ENCODE measurements at places on chromosomes 5 and 9.
A peak's percentile ranks its signal among the peaks of the same experiment; 100 is the strongest.

DNA sequence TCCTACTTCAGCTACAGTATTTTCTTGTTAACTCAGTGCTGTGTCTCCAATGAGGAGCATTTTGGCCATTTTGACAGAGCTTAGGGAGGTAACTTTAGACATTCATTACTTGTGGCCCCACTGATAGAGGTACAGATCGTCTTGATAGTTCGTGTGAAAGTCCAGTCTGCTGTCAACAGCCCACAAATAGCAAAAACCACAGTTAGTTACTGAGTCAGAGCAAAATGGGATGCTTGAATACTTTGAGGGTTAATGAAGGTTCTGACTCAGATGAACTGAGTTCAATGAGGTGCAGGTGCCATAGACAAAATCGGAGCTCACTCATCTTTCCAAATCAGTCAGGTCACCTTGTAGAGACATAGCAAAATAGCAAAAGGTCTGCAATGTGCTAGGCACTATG, 163.1 kb upstream of the TLE4 start:
- DNase-seq = peak; percentile 40

GRCh38 chr5:177231479-177232250, 71.9 kb downstream of the RAB24 start:
- DNase-seq = no peak

- DNase-seq = no peak
These were observed 32.4 kb upstream of the C5orf24 start for GRCh38 chr5:134813407-134813806.

- no peak for DNase-seq
These were observed 13.8 kb downstream of the CNTRL start for GRCh38 chr9:121088576-121088975.

GRCh38 chr5:90279091-90279490, 130.5 kb downstream of the CETN3 start:
- DNase-seq = no peak

GRCh38 chr9:133979273-133979920, 12.7 kb downstream of the VAV2 start:
- DNase-seq = peak; percentile 77

- DNase-seq = no peak
These were observed 543.1 kb downstream of the TLE1 start for GRCh38 chr9:81146241-81146640.

DNA sequence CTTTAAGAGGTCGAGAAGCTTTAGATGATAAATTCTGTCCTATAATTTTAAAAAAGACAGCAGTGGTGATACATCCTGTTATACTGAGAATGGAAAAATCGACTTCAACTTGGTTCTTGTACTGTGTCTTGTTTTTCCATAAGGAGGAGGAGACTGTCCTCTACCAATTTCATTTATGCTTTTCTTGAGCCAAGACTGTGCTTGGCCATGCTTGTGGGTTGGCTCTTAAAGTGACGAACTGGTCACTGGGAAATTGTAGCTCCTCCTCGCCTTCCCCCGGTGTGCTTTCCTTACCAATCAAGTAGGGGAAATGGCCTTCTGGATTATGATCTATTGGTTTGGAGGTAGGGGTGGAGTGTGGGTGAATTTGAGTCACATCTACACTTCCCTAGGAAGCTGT, 67.1 kb upstream of the HSPB3 start:
- no peak for DNase-seq

- peak; percentile 55 for DNase-seq
These were observed 144.6 kb upstream of the RPS23 start for GRCh38 chr5:82422751-82423181.

GRCh38 chr5:102498271-102499034, at the start of gene SLCO6A1:
Gene SLCO6A1 (minus strand): TSS chr5:102499001. CDS start chr5:102498844, 157 bp downstream.
- DNase-seq = no peak

DNA sequence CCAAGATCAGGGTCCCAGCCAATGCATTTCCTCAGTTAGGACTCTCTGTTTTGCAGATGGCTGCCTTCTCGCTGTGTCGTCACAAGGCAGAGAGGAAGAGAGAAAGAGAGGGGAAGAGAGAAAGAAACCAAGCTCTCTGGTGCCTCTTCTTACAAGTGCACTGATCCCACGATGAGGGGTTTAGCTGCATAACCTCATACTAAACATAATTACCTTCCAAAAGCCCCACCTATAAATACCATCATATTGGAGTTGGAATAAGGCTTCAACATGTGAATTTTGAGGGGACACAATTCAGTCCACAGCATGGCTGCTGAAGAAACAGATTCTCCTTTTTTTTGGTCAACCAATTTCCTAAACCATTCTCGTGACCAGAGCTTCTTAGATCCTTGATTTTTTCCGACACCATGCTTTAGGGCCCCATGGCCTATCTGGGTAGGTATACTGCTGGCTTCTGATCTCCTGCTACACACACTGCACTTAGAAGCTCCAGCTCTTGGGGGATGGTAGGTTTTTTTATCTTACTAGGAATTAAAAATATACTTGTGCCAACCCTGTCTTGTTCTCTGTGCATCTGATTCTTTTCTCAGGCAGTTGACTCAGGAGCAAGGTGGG, 5.1 kb downstream of the CAMK4 start:
- no peak for DNase-seq

DNA sequence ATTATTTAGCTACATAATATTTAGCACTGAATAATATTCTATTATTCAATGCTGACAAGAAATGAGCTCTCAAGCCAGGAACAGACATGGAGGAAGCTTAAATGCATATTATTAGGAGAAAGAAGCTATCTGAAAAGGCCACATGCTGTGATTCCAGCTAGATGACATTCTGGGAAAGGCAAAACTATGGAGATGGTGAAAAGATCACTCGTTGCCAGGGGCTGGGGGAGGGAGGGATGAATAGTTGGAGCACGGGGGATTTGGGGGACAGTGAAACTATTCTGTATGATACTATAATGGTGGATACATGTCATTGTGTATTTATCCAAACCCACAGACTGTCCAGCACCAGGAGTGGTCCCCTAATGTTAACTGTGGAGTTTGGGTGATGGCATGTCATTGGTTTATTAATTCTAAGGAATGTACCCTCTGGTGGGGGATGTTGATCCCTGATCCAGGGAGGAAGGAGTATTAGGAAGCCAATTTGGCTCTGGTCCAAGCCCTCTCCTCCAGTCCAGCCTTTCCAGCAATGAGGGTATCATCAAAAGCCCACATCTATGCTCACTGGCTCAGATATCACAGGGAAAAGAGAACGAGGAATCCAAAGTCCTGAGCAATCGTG, 162.5 kb downstream of the COL23A1 start:
- no peak for DNase-seq

DNA sequence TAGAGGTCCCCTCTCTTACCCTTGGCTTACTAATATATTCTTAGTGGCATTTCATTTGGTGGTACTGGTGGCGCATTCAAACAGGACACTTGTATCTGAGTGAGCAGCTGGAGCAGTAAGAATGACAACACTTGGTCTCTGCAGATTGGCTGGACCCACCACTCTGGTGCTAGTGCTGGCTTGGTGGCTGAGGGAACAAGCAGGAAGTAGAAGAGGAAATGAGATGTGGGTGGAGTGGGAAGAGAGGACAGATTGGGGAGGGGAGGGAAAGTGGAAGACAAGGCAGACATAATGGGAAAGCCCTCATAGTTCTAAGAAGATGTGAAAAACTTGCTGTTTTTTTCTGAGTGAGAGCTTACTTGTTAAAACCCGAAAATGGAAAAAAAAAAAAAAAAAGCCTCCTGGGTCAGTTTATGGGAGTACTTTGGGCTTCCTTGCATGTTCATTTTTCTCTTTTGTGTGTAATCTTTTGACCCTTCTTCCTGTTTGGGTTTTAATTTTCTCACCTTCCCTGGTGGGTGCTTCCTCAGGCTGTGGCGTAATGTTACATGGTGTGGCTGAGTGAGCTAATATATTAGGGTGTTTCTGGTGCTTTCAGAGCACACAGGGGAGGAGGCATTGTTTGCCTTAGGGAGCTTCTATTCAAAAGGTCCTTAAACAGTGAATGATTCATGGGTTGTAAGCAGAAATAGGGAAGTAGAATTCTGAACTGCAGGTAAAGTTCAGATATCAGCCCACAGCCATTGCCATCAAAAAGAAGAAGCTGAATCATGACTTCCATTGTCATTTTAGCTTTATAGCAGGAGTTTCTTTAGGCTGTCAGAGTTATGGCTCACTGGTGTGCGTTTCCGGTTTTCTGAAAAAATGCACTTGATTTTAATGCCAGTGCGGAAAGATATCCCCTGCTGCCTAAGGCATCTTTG, 52.3 kb downstream of the TLE4 start:
- DNase-seq = no peak

GRCh38 chr5:173775261-173776197, 112.6 kb upstream of the CPEB4 start:
- DNase-seq = no peak

- no peak for DNase-seq
These were observed 5.6 kb downstream of the RMI1 start for GRCh38 chr9:83986195-83986594.

DNA sequence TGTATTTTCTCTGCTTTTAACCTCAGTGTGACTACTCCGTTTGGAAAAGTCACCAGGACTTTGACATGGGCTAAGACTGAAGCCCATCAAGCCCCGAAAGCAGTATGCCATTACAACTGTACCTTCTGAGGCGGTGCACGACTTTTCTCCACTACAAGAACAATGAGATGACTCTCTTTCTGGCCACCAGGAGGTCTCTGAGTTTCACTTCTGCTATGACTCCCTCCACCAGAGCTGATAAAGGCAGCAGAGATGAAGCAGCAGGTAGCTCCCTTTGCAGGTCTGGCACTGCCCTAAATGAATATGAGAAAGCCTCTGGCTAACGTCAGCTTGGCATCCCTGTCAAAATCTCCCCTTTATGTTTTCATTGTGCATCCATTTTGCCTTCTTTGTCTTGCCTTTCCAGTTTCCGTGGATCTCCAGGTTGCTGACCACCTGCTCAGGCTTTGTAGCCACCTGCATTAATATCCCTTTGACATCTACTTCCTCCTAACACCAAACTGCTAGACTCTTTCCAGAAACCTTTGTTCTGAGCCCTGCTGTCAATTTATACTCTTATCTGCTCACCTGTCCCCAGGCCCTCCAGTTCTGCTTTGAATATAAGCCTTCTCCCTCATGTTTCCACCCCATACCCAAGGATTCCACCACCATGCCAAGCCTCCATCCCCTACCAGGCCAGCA, 221.7 kb downstream of the ZNF608 start:
- DNase-seq = no peak

DNA sequence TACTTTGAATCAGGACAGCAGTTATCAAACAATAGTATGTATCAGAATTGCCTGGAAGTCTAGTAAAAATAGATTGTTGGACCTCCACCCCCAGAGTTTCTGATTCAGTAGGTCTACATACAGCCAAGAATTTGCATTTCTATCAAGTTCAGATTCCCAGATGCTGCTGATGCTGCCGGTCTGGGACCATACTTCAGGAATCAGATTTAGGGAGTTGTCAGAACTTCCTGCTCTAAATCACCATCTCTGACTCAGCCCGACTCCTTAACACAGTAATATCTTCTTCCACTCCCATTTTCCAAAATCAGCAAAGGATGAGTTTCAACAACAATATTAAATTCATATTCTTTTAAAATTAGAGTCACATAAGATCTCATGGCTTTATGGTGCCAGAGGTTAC, 227.2 kb upstream of the TMEM161B start:
- DNase-seq = no peak

DNA sequence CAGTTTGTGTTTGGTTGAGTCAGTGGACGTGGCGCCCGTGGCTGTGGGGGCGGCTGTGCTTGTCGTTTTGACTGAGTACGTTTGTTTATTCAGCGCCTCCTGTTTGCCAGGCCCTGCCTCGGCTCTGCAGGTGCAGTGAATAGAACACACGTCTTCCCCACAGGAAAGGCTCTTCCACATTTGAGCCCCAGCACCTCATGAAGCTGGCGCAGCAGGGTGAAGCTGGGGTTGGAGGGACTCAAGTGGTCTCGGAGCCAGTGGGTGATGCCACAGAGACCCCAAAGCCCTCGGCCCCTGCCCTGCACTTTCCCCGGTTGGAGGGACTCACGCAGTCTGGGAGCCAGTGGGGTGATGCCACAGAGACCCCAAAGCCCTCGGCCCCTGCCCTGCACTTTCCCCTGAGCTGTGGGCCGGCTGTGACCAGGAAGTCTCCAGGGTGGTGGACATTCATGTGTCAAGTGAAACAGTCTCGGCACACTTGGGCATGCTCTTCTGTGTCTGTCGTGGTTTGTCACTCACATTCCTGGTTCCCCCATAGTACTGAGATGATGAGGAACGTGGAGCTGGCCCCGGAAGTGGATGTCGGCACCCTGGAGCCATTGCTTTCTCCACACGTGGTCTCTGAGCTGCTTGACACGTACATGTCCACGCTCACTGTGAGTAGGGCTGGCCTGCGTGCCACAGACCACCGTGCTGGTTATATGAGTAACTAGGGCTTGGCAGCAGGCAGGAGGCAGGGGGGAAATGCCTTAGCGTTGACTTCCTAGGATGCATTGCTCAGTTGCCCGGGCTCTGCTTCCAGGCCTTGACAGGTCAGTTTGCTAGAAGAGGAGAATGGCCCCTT, 13.6 kb downstream of the EXOC3 start:
- DNase-seq = no peak

DNA sequence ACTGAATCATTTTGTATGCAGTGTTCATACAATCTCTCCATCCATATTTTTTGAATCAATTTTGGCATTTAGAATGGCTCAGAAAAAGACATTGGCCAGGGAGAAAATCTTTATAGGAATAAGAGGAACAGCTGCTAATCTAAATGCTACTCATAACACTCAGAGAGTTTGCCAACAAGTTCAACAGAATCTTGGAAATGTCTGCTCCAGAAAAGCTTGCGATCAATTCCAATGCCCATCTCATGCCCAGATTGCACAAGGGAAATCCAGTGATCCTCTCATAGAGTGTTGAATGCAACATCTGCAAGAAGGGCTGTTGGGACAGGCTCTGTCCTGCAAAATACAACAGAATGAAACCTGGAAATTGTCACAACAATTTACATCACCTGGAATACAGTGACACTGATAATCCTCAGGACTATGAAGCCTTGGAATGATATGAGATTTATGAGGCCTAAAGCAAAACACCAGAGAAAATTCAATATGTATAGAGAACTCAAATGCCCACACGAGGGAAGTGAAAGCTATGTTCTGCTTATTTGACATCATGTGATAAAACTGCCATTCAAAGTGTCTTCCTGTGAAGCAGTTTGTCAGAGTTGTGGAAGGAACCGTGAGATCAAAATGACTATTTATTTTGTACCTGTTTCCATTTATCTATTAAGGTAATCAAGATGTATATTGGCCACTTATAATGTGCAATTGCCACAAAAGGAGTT, 190.1 kb downstream of the PARP8 start:
- DNase-seq = no peak

DNA sequence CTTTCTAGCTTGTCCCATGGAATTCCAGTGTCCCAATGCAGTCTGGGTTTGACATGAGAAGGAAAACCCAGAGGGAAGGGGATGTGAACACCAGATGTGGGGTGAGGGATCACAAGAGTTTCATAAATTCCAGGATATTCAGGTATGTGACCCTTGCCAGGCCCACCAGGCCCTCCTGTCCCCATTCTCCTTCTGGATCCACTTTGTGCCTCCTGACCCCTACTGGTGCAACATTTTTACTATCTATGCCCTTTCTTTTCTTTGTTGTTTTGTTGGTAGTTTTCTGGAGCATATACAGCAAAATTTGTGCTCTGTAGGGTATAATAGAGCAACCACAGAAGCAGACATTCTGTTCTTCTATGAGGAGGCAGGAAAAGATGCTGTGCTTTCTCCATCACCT, 597.0 kb upstream of the GRAMD2B start:
- DNase-seq = no peak

GRCh38 chr5:36152324-36153297, 700 bp downstream of the SKP2 start:
- peak; percentile 17 for DNase-seq

Data from AG20443 (cell line).